Right lung (tissue), 10 donors: ENCODE measurements at places on chromosomes 6 and 20. TPM values are rescaled to one million over a fixed set of nuclear protein-coding genes. Genes with fewer than 3 reads are reported as not detected.

GRCh38 chr6:24284006-24284405 is 73.9 kb downstream of the DCDC2 start:
- DNase-seq = no peak

DNA sequence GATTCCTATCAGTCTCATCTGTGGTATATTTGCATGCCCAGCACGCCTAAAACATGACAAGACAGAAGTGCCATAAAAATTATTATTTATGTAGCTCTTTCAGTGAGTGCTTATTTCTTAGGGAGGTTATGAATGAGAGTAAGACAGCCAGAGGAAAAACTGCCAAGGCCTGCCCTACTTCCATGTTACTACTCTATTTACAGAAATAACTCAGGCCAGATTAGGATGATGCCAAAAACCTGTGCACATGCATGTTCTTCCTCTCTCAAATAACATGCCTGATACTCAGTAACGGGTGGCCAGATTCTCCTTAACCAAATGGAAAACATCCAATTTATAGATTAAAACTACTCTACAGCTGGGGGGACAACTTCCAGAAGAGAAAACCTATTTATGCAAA is 45.7 kb downstream of the ILRUN start:
- no peak for DNase-seq

GRCh38 chr6:13112921-13113320 is 215.4 kb downstream of the TBC1D7 start:
- DNase-seq = no peak

DNA sequence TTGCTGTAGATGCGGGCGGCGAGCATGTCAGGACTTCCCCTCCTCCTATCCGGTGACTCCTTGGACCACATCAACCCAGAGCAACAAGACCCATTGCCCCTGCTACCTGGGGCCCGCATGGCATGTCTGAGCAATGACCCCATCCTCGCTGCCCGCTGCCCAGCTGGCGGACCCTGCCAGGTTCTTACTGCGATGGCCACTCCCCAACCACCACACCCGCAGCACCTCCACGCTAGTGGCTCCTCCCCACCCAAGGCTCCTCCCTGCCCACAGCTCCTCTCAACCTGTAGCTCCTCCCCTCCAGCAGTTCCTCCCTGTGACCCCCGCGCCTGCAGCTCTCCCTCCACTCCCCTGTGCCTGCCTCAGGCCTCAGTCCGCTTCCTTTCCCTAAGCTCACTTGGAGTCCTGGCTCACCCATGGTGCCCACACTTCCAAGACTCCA is 17.6 kb upstream of the SERPINB9 start:
- no peak for DNase-seq

GRCh38 chr20:47724396-47724795 is 60.9 kb downstream of the SULF2 start:
- no peak for DNase-seq

DNA sequence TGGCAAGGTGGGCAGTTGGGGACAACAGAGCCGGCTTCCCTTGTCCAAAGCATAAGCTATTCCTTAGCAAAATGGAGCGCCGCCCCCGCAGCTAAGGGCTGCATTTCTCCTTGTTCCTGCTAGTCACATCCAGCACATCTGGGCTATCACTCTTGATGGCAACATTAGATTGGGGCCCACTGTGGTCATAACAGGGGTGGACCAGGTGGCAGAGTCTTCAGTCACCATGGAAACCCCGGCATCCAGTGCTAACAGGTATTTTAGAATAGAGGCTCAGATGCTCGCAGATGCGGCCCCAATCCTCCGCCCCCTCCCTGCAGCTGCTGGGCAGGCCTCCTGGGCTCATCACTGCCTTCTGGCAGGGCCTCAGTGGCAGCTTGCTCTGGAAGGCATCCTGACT is 168.2 kb upstream of the PROKR2 start:
- DNase-seq = no peak

GRCh38 chr6:33168284-33168601 is 24.0 kb downstream of the COL11A2 start:
- no peak for DNase-seq

GRCh38 chr20:48956052-48956451 is 34.5 kb downstream of the ARFGEF2 start:
- no peak for DNase-seq

DNA sequence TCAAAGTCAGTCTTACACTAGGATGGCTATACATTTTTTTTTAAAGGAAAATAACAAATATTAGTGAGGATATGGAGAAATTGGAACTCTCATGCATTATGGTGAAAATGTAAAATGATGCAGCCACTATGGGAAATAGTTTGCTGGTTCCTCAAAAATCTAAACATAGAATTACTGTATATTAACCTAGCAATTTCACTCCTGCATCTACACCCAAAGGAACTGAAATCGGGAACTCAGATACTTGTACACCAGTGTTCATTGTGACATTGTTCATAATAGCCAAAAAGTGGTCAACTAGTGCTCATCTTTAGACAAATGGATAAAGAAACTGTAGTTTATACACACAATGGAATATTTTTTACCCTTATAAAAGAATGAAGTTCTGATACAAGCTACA is 110.7 kb downstream of the UTRN start:
- DNase-seq = no peak

DNA sequence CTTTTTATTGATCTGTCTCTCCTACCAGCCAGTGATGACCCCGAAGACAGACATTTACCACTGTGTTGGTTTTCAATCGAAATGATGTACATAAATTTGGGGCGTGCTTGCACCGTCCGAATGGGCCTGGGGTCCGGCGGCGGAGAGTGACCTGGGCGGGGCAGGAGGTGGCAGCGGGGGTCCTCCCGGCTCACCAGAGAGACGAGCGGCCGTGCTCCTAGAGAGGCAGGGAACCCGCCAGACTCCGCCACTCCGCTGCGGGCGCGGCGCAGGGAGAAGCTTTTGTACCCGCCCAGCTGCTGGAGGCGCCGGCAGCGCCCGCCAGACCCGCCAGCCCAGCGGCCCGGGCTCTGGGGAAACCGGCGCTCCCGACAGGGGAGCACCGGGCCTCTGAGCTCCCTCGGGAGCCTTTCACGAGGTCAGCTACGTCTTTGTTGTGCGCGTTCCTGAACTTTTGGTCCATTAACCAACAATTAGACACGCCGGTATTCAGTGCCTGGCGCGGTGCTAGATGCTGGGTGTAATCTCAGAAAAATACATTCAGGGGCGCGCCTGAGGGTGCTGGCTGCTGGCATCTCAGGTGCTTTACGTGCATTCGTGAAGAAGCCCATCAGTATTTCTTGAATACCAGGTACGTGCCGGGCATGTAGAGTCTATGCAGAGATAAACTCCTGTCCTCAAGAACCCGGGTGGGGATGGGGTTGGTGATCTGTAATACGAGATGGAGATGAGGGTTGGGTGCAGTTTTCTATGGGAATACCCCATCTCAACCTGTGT is at the start of gene PGBD1:
Gene PGBD1, plus strand, starts transcription at position 285 of the 777 bp plus-strand sequence. CDS start 2,242 bp downstream, outside the sequence.
- DNase-seq = peak; percentile 60

- DNase-seq = no peak
Measured at GRCh38 chr6:134079406-134079921, 27.0 kb upstream of the SLC2A12 start.

GRCh38 chr6:106637717-106638341 is 8.5 kb downstream of the QRSL1 start:
- DNase-seq = no peak

DNA sequence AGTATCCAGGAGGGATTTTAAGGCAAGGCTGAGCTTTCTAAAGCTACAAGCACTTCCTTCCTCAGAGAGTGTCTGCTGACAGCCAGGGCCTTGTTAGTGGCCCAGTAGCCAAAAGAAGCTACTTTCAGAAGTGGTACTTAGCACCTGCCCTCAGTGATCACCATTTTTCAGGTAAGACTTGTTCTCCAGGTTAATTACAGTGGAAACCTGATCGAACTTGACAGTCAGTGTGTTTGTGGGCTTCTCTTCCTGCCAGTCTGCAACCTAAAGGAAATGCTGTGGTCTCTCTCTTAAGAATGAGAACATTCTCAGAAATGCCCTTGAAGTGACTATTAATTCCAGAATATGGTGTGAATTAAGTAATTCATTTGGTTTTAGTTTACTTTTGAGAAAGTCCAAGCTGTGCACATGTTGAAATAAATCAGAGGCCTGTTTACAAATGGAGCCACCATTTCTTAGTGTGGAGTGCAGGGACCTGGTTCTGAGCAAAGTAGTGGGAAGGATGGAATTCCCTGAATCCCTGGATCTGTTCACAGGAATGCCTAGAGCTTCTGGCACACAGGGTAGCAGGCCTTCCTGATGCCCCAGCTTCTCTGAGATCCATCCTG is 185.3 kb upstream of the AGPAT4 start:
- no peak for DNase-seq

GRCh38 chr20:15739035-15739434 is 834.2 kb downstream of the KIF16B start:
- DNase-seq = no peak

SLC17A3 gene
- polyA plus RNA-seq = not detected

MYB gene
- 5.5 TPM for polyA plus RNA-seq

PTCRA gene
- polyA plus RNA-seq = 0.55 TPM

HLA-DRB1 gene
- polyA plus RNA-seq = 21.7 TPM

PPP1R3G gene
- polyA plus RNA-seq = 0.98 TPM

VGLL2 gene
- polyA plus RNA-seq = not detected

MYT1 gene
- polyA plus RNA-seq = 0.13 TPM

MICB gene
- polyA plus RNA-seq = 3.3 TPM

TFAP2A gene
- 0.23 TPM for polyA plus RNA-seq

OR2B6 gene
- 0.28 TPM for polyA plus RNA-seq

CCN6 gene
- 0.30 TPM for polyA plus RNA-seq
